ENCODE measurements at places on chromosomes 2 and 18.

DNA sequence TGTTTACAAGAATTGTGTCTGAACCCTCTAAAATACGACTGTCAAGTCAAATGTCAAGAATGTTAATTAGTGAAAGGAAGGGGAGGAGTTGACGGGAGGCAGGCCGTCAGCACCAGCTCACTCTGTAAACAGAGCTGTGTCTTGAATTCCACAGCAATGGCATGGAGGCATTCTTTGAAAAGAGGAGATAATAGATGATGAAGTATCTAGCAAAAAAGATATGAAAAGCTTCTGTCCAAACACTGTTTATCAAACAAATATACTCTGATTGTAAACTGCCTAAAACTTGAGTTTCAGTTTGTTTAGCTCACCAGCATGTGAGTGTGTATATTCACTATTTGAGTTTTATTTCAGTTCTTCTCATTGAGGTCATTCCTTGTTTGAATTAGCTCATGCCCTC is 94.7 kb upstream of the CDC42EP3 start:
- DNase-seq = no peak

DNA sequence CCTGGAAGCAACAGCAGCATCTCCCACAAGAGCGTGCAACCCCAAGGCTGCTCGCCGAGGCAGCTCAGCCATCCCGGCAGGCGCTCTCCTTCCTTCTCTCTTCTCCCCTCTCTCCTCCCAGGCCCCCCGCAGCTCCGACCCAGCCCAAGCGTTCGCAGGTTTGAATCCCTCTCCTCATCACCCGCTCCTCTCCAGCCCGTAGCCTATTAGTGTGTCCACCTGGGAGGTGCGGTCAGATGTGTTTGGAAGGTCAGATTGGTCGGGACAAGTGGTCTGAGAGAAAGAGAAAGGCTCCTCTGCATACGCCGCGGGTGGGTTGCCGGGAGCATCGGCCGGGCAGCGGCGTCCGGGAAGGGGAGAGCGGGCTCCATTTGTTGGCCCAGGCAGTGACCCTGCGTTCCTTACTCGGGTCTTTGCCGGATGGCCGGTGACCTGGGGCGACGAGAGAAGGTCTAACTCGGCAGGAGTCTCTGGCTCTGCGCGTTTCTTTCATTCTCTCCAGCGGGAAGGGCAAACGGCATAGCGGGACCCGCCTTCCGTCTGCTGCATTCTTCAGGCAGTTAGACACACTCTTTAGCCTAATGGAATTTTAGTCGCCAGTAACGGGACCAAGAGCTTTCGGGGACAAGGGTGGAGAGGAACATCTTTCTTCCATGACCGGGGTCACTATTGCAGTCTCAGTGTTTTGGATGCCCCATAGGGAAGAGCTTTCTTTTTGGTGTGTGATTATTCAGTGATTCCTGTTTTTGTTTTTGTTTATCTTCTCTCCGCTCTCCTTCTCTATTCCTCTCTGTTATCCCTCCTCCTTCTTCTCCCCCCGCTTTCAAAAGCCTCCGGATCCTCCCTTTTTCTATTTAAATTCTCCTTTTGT is 1.1 kb upstream of the TMEFF2 start:
- peak; percentile 81 for DNase-seq

DNA sequence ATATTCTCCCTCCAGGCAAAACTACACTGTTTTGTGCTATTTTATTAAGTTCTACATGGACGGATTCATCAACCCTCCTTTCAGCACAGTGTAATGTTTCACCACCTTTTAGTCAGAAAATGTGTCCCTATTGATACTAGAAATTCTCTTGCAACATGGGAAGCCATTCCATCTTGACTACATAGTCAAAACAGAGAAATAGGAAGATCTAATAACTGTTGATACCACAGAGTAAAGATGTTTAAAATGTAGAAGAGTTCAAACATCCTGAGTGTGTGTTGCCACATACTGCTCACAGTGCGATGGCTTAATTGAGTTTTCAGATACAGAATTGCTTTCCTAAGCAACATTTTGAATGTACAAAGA is 492.2 kb upstream of the RAB12 start:
- no peak for DNase-seq

GRCh38 chr2:202555356-202555755 is 79.4 kb upstream of the FAM117B start:
- no peak for DNase-seq

DNA sequence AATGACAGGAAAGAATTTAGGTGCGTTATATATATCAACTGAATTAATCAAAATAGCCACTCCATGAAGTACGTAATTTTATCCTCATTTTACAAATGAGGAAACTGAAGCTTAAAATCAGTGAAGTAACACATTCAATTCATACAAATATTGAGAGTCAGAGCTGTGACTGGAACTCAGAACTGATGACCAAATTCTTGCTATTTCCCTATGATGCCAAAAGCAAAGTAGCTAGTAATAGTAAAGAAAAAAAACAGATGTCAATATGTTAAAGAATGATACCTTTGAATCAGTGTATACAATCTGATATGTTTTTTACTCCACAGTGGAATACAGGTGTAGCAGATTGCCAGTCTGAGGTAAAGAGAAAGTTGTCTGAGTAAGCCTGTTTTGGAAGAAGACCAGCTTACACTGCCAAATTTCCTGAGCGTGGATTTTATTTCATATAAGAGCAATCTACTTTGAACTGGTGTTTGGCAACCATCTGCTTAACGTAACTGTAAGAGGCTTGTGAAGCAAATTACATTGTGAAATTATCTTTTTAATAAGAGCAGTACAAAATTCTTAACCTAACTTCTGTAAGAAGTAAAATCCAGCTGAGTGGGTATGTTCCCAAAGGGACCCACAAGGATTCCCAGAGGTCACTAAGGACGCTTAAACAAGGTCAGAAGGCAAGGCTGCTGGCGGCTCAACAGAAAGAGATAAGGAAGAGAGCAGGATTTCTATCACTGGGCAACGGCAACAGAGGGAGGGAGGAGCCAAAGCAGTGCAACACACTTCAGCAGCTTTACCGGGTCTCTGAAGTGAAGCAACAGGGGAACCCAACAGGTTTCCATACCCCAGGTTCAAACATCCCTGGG is 85.6 kb downstream of the IKZF2 start:
- peak; percentile 15 for DNase-seq

- no peak for DNase-seq
Observed at GRCh38 chr18:31508781-31509180, 10.8 kb downstream of the DSG2 start.

DNA sequence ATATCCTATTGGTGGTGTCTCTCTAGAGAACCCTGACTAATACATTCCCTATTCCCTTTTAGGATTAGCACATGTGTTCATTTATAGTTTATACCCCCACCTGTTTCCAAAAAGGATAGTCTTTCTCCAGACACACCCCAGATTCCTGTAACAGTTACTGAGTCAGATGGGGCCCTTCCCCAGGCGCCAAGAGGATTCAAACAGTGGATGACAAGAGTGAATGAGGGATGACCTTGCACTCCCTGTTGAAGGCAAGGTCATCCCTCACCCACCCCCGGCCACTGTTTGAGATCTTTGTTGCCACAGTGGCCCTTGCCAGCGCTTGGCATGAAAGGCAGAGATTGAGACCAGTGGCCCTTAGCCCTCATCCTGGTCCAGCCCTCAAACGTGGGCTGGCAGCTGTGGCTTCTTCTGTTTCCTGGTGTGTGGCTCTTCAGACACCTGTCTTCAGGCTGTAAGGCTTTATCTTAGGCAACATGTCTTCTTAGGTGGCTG is 15.3 kb upstream of the REEP1 start:
- no peak for DNase-seq

- DNase-seq = no peak
Observed at GRCh38 chr2:216275890-216276289, 96.4 kb downstream of the MARCHF4 start.

DNA sequence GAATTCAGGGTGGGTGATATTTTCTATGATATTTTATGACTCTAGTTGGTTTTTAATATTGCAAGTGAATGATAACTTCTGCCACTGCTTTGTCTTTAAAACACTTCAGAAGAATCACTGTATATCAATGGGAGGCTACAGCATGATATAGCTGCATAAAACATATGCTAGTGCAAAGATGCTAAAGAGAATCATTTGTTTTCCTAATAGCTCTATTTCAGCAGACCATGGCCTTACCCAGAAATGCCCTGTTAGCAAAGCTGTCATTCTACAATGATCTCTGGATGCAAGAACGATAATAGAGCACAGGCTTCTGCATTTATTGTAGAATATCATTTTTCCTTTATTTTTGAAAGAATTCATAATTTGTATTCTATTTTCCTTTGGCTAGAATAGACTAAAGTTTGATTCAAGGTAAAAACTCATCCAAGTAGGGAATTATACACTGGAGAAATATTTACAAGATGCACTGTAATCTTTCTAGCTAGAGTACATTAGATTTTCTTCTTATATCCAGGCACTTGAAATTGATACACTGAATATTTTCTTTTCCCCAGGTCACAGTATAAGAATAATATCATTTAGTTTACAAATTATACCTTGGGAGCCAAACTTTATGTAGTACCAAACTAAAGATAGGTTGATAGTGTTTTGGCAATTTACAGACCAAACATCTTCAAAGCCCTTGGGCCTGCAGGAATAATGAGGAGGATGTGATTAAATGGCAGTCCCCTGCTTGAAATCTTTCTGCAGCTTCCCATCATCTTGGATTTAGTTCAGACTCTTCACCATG is 252.6 kb upstream of the LINC00305 start:
- DNase-seq = no peak

- no peak for DNase-seq
Observed at GRCh38 chr2:71664161-71664560, 210.8 kb downstream of the DYSF start.

GRCh38 chr2:138536740-138537139 is 35.2 kb downstream of the SPOPL start:
- DNase-seq = no peak

- no peak for DNase-seq
Observed at GRCh38 chr2:99989905-99990304, 152.5 kb downstream of the AFF3 start.

GRCh38 chr2:213243189-213244044 is 40.8 kb upstream of the SPAG16 start:
- DNase-seq = no peak

GRCh38 chr2:79638954-79639353 is 126.1 kb downstream of the CTNNA2 start:
- no peak for DNase-seq

DNA sequence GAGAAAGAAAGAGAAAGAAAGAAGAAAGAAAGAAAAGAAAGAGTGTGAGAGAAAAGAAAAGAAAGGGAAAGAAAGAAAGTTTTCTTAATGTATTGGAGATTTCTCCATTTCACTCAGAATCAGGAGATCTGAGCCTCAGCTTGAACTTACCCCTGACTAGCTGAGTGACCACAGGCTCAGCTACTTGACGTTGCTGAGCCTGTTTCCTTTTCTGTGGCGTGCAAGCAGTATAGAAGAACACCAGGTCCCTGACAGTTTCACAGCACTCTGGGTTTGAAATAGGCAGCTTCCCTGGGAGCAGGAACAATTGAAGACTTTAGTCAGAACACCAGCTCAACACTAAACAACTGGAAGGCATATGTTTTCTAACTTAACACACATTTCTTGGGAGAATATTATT is 44.7 kb downstream of the MARCO start:
- no peak for DNase-seq

DNA sequence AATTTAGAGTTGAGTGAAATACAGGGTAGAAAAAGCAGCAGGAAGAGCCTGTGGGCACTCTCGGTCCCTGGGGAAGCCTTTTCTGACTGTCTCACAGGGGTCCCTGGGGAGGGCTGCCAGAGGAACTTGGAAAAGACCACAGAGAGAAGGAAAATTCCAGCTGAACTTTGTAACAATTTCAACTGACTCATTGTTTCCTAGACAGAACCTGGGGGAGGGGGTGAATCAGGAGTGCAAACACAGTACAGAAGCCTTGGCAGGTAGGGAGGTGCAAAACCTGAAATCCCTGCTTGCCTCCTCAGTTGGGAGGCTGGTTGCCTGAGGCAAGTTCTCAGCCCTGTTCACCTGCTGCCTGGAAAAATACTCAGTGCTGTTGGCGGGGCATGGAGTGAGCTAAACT is 106.8 kb downstream of the GRB14 start:
- DNase-seq = no peak

GRCh38 chr2:42556315-42556890 is 12.0 kb upstream of the MTA3 start:
- DNase-seq = no peak

DNA sequence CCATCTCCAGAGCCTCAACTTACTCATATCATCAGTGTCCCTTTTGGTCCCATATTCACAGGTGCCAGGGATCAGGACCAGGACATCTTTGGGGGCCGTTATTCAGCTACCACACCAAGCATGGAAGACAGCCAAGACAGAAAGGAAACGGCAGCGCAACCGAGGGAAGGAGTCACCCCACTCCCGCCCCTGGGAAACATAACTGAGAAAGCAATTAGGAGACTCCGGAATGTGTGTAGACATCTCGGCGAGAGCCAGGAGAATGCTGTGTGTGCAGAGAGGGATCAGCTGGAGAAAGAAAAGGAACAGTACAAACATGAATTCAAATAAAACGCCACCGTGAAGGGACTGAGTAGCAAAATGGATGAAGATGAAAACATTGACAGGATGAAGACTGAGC is 13.4 kb upstream of the BOK start:
- DNase-seq = no peak

DNA sequence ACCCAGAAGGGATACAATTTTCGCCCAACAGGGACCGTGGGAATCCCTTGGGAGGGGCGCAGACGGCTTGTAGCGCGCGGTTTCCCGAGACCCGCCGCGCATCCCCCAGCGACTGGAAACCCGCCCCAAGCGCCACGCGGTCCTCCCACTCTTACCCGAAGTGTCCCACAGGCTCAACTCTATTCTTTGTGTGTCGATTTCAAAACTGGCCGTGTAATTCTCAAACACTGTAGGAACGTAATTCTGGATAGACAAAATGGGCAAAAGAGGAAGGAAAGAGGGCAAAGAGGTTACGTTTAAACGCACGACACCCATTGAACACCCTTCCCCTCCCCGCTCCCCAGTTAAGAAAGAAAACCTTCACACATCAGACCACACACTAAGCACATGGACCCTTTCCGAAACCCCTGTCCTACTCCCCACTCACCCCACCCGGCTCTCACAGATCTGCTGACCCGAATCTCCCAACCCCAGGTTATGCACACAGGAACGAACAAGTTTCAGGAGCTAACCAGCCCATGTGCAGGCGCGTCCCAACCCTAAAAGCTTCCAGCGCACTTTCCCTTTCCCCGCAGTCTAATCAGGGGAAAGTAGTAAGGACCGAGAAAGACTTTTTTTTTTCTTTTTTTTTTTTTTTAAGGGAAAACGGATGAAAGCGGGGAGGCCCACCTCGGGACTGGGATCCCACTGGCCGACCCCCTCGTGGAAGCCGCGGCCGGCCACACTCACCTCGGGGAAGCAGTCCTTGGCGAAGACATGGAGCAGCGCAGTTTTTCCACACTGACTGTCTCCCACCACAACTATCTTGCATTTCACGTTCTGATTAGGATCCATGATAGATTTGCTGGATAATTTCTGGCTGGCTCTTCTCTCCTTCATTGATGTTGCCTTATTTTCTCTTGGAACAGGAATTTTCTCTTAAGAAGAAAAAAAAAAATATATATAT is 655 bp downstream of the RND3 start:
- DNase-seq = peak; percentile 57

- DNase-seq = no peak
Observed at GRCh38 chr2:195543902-195544894, 112.8 kb upstream of the SLC39A10 start.

All from brain (organoid and tissue), 16 donors.